ENCODE measurements at places on chromosomes 2 and 18.
A peak's percentile ranks its signal among the peaks of the same experiment; 100 is the strongest.

DNA sequence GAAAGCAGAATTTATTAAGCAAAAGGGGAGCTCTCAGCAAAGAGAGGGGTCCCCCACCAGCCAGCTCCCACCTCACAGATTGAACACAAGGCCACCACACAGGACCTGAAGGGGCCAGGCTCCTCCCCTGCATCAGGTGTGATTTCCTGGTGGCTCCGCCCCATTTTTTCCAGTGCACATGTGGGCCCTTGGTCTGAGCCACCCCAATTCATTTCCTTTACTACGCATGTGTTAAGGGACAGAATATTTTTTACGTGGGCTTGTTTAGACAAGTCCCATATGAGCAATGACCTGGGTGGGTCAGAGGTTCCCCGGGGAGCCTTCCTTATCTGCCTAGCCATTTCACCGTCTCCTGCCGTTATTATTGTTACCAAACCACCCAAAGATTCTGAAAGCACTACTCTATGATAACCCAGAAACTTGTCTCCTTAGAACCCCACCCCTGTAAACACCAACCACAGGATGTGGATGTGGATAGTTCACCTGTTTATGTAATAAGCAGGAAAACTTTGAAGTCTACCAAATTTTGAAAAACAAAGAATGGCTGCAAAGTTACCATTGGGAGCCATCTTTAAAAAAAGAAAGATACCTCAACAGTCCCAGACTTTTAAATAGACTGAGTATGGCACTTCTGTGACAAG lies 191.7 kb downstream of the CD226 start:
- no peak for DNase-seq

DNA sequence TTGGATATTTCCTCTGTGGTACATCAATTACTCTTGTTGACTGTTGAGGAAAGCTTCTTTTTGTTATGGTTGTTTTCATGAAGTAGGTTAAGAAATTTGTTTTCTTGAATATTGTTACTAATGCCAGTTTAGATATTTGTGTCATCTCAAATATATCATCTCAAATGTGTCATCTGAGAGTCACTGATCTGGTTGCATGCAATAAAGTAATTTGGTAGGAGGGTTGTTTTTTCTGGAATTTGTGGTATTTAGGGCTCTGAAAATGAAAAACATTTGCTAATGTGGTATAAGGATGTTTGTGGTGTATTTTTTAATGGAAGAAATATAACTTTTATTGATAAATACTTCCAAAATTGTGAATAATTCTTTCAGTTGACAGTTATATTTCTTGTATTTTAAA lies 117.7 kb downstream of the GREB1L start:
- DNase-seq = no peak

GRCh38 chr2:218067523-218067922 lies 1.5 kb upstream of the RUFY4 start:
- no peak for DNase-seq

- peak; percentile 78 for DNase-seq
These were observed 135.6 kb upstream of the ZNF236 start for GRCh38 chr18:76686737-76687231.

DNA sequence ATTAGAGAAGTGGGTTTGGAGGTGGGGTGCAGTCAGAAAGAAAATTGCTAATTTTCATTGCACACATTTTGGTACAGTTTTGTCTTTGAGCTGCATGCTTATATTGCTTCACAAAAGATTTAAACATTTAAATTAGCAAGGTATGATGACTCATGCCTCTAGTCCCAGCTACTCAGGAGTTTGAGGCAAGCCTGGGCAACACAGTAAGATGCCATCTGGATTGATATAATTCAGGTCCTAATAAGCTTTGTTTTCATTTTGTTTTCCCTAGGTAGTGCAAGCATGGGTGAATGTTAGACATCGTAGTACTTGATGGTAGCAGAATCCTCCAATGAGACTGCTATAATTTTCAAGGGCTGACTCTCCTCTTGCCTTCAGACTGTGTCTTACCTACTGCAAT lies 396.7 kb upstream of the RGPD4 start:
- no peak for DNase-seq

DNA sequence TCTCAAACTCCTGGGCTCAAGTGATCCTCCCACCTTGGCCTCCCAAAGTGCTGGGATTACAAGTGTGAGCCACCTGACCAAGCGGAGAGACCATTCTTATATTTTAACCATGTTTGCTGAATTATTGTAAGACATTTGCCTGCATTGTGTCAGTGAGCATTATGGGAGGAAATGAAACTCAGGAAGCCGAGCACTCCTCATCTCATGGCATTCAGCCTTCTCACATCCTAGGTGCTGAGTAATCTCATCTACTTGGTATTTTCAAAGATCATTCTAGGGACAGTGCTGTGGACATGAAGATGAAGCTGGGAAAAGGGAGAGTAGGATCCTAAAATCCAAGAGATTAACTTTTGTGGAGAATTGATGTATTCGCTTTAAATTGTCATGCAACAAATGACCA lies 66.1 kb downstream of the NAPG start:
- no peak for DNase-seq

GRCh38 chr18:76573325-76574025 lies 78.4 kb upstream of the ZNF516 start:
- DNase-seq = no peak

GRCh38 chr18:47987388-47987699 lies 56.9 kb upstream of the SMAD2 start:
- no peak for DNase-seq

DNA sequence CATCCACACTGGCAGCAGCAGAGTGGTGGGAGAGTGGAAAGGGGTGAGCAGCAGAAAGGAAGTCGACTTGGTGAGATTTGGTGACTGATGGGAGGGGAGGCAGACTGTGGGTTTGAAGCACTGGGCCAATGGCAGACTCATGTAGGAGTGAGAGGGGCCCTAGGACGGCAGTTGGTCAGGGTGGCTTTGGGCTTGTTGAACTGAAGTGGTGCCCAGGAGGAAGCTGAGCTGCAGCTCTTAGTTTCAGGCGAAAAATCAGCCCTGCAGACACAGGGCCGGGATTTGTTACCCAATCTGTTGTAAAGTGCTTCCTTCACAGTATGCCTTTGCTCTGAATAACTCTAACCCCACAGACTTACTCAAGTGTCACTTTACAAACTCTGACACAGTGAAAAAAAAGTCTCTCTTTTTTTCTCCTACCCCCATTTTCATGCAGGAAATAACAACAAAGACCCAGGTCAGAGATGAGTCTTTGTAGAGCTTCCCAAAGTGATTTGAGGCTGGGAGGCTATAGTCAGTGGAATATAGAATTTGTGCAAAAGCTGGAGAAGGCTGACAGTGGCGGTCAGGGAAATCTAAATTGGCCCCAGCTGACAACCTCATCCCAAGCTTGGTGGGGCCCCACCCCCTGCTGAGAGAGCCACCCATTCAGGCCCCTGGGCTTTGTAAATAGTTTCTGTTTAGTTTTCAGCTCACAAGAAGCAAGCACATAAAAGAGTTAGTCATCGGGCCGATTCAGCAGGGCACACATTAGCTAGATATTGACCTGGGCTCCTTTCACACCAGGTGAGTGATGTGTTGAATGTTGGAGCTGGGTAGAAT lies 226.9 kb downstream of the VAPA start:
- DNase-seq = no peak

- peak; percentile 46 for DNase-seq
These were observed 383.6 kb downstream of the PIK3C3 start for GRCh38 chr18:42338683-42339082.

DNA sequence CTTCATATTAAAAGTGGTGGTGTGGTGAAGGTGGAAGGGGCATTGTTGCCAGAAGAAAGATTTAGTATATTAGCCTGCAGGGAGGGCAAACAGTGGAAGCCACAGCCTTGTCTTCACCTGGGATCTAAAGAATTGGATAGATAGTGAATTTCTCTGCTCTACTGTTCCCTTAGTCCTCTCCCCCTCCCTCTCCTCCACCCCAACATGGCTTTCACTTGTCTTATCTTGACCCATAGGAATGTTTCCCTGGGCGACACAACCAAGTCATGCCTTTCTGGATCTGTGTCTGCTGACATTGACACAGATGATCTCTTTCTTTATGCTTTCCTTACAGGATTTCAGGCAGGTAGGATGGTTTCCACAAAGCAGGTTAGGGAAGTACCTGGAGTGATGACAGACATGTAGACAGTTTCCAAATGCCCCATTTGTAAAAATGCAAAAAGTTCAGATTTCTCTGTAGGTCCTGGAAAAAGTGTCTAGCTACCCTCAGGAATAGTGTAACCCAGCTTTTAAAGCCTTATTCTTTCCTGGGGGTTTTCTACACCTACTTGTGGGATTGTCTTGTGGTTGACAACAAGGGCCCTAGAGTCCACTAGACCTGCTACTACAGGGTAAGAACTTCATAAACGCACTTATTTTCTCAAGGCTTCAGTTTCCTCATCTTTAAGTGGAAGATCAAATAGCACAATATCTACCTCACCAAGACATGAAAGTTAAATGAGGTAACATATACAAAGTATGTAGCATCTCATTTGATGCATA lies 184.2 kb upstream of the SP5 start:
- no peak for DNase-seq

DNA sequence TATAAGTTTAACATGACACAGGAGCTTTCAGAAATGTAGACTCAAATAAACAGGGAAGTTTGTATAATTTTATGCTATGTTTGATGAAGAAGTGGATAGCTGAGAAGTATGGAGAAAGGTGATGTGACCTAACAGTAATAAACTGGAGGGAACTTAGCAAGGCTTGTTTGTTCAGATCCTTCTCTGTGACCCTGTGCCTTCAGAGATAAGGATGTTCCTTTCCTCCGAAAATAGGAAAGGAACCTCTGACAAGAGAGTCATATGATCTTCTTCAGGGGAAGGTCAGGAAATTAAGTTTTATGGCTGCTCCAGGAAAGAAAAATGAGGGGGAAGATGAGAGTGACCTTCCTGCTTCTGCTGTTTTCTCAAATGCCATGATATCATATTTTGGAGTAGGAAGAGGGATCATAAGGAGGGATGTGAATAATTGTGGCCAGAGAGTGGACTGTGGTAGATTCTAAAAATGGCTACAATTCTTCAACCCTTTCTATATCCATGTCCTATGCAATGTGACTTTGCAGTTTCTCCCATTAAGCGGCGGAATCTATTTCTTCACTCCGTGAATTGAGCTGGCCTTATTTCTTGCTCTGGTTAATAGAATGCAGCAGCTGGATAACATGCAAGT lies 8.5 kb upstream of the C2orf69 start:
- DNase-seq = no peak

DNA sequence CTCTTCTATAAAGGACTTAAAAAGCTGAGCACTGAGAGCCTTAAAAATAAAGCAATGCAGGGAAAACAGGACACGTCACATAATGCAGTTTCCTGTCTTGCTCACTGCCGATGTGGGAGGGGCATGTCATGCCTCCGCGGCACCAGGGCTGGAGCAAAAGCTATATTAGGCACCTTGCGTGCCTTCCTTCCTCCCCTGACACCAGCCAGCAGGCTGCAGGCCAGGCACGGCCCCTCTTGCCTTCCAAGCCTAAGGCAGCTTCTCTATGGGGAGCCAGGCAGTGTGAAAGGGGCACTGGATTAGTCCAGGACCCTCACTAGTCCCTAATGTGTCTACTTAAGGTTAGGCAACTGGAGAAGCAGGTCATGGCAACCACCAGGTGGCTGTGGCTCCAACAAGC lies 26.3 kb downstream of the MRPL35 start:
- DNase-seq = no peak

- DNase-seq = no peak
These were observed 667.7 kb downstream of the SOCS6 start for GRCh38 chr18:70956554-70956953.

GRCh38 chr2:106158871-106159270 lies 35.2 kb downstream of the UXS1 start:
- no peak for DNase-seq

GRCh38 chr2:23241611-23242245 lies 143.3 kb upstream of the KLHL29 start:
- no peak for DNase-seq

GRCh38 chr18:54647176-54647575 lies 56.1 kb downstream of the DYNAP start:
- peak; percentile 46 for DNase-seq

- DNase-seq = no peak
These were observed 25.8 kb downstream of the CTLA4 start for GRCh38 chr2:203893401-203893800.

DNA sequence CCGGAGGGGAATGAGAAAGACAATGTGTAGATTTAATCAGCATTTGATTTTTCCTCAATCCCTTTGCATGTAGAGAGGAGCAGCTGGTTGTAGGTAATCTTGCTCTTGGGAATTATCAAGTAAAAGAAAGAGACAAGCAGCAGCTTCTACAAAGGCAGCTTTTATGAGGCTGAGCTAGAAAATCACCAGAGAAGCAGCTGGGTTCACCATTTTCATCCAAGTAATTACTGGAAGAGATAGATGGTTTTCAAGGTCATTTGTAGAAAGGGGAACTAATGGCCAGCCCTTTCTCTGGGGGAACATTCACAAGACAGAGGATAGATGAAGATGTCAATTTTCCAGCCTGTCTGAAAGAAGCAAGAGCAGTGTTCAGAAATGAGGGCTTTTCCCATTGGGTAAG lies 113.0 kb downstream of the RND3 start:
- DNase-seq = no peak

DNA sequence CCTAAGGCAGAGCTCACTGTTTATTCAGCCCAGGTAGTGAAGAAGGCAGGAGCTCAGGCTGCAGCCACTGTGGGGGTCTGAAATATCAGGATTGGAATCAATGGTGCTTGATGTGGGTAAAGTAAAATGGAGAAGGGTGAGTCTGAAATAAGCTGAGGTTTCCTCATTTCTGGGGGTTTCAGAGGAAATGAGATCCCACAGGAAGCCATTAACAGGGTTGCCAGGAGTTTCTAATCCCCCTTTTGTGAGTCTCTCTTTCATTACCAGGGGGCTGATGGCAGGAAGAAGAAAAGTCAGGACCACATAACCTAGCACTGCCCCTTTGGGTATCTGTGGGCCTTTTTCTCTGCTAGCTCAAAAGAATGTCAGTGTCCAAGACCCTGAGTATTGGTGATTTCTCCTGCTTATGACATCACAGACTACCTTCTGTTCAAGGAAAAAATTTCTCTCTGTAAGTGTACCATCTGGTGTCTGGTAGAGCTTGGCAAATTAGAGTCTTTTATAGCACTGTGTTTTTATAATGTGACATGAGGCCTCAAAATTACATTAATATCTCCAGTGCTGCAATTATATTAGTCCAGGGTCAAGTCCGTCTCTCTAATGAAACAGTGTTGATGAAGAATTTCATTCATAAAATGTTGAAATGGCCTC lies 56.0 kb downstream of the LBH start:
- DNase-seq = no peak

DNA sequence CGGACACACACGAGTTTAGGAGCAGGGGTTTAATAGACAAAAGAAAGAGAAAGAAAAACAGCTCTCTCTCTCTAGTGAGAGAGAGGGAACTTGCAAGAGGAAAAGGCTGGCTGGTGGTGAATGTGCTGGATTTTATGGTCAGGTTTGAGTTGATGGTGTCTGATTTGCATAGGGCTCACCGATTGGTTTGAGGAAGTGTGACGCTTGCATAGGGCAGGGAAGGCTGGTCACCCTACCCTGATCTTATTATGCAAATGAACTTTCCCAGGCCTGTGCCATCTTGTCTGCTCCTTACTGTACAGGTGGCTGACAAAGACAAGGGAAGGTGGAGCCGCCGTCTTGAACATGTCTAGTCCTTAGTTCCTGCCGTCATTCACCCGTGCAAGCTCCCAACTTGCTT lies 408.9 kb downstream of the RIT2 start:
- DNase-seq = no peak

- DNase-seq = no peak
These were observed 363.7 kb upstream of the SPHKAP start for GRCh38 chr2:228545041-228545747.

GRCh38 chr2:40101131-40101575 lies 322.1 kb upstream of the THUMPD2 start:
- DNase-seq = no peak

- DNase-seq = no peak
These were observed 685.2 kb downstream of the IRS1 start for GRCh38 chr2:226114436-226114835.

- DNase-seq = no peak
These were observed 35.4 kb upstream of the STK17B start for GRCh38 chr2:196206804-196207203.

Measured in left kidney (tissue), 8 donors.